Renal pelvis (tissue), 12 donors: ENCODE measurements at places on chromosomes 13 and 19. TPM values are rescaled to one million over a fixed set of nuclear protein-coding genes. Genes with fewer than 3 reads are reported as not detected.
A peak's percentile ranks its signal among the peaks of the same experiment; 100 is the strongest.

DNA sequence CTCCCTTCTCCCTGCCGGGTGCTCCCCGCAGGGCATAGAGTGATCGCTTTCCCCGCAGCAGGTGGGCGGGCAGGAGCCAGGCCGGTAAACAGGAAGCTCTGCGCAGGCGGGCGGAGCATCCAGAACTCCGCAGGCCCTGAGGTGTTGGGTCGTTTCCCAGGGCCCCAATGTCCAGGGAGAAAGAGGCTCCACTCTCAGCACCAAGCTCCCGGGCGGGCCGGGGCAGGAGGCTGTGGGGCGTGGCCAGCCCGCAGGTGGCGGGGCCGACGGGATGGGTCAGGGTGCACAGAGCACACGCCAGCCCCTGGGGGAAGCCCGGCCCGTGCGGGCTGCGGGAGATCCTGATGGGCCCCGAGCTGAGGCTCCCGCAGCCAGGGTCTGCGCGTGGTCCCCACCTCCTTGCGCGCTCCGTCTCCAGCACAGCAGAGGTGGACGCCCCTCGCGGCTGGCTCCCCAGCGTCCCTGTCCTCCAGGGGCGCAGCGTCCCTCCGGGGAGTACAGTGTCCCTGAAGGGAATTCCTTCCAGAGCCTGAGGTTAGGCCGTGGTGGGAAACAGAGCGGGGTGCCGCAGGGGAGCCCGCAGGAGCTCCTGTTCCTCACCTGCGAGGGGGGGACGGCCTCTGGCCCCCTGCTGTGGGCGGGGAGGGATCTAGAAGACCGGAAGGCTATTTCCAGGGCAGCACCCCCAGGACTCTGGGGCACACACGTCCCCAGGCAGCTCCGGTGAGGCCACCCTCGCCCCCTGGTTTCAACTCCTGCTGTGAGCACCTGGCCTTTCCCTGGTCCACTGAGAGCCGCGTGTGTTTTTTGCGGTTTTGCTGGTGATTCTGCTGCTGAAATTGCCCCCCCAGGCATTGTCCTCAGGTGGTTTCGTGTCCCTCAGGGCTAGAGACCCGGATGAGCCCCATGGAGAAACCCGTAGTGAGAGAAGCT lies 12.2 kb downstream of the PIP5K1C start:
- DNase-seq, result no peak

DNA sequence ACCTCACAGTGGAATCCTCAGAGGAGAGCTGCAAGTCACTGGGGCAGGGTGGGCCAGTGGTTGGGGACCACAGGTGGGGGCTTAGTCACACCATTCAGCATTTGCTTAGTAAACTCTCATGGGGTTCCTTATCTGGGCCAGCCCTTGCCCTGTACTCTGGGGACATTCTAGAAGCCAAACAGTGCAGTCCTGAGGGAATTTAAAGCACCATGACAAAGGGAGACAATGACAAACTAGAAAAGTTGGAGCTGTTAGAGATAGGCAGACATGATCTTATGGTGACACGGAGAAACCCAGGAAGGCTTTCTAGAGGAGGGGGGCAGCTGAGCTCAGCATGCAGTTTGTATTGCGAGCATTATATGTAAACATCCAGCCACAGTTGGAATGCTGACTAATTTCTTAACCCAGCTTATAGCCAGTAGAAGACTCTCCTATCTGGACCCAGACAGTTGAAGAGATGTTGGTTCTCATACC lies 87.6 kb downstream of the ZNF429 start:
- no peak for DNase-seq

ZNF749 gene
- 13.3 TPM for polyA plus RNA-seq

GRCh38 chr19:18364826-18365528 lies 21.0 kb upstream of the GDF15 start:
- DNase-seq, result peak; percentile 93

YJEFN3 gene
- 5.5 TPM for polyA plus RNA-seq
